RPMI7951 (cell line): ENCODE measurements at places on chromosomes 16 and 17. TPM values are rescaled to one million over a fixed set of nuclear protein-coding genes. Genes with fewer than 3 reads are reported as not detected.
A peak's percentile ranks its signal among the peaks of the same experiment; 100 is the strongest.

- no peak for DNase-seq
These were observed 11.1 kb downstream of the IL32 start for GRCh38 chr16:3076577-3076976.

DNA sequence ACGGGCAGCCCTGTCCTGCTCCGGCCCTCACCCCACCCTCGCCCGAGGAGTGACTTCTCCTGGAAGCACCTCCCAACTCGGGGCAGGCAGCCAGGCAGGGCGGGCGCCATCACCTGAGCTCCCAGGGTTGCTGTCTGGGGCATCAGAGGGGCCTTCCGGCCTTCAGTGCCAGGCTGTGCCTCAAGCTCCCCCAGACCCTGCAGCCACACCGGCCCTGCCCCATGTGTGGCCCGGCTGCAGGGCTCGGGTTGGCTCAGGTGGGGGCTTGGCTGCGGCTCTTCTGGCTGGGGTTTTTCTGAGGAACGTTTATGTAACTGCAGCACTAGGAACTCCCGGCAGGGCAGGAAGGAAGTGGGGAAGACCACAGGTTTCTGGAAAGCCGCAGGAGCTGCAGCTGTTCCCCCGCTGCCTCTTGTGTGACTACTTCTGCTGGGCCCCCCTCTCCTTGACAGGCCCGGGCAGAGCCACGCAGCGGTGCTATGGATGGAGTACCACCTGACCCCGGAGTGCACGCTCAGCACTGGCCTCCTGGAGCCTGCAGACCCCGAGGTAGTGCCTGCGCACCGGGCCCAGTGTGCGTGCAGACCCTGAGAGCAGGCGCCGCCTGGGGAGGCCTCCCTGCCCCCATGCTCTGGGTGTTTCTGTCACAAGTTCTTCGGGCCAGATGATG lies 45.6 kb downstream of the PRMT7 start:
- DNase-seq, result no peak

The COTL1 gene
- total RNA-seq, result 168 and 172 TPM in 2 replicates

DNA sequence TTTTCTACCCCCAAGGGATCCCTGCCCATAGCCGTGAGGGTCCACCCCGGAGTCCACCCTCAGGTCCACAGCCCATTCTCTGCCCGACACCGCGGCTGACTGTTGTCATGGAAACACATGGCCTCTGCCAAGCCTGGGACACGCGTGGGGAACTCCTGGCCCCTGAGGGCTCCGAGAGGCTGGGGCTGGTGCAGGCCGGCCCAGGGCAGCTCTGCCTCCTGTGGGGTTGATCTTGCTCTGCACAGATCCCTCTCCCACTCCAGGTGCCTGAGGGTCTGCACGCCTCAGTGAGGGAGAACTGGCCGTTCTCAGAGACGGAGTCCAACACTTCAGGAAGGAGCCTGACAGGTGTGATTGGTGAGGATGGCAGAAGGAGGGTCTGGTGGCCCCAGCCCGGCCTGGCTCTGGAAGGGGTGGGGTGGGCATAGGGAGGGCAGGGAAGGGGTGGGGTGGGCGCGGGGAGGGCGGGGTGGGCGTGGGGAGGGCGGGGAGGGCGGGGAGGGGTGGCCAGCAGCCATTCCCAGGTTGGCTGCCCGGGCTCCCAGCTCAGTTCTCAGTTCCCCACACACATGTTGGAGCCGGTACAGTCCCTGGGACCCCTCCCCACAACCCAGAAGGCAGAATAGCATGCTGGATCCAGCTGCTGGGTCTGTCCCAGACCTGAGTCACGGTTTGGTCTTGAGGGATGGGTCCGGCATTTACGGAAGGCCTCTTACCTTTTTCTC lies 6.4 kb downstream of the MRPL28 start:
- no peak for DNase-seq

- DNase-seq, result no peak
These were observed 277.2 kb upstream of the RBFOX1 start for GRCh38 chr16:7055443-7055842.

DNA sequence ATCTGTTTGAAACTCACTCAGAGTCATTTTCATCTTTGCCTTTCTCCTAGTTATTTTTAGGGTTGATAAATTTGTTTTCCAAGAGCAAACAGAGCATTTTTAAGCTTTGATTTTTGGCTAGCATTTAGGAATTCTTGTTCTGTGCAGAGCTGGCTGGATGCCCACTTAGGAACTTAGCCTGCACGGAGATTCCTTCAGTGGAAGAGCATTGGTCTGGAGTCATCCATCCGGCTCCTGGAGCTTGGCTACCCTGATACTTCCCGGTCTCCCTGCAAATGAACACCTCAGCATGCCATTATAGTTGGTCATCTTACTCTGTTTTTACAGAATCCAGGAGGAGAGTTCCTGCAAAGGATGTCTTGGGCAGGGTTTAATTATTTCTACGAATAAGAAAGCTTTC lies 57.1 kb downstream of the SPECC1 start:
- DNase-seq, result peak; percentile 75

GRCh38 chr17:21293831-21294210 lies 9.3 kb downstream of the MAP2K3 start:
- no peak for DNase-seq

The TBC1D28 gene
- not detected in 2 replicates for total RNA-seq

GRCh38 chr17:76388966-76389888 lies 4.8 kb downstream of the SPHK1 start:
- DNase-seq, result no peak

GRCh38 chr17:35289222-35289621 lies 46.4 kb downstream of the SLFN5 start:
- DNase-seq, result no peak

DNA sequence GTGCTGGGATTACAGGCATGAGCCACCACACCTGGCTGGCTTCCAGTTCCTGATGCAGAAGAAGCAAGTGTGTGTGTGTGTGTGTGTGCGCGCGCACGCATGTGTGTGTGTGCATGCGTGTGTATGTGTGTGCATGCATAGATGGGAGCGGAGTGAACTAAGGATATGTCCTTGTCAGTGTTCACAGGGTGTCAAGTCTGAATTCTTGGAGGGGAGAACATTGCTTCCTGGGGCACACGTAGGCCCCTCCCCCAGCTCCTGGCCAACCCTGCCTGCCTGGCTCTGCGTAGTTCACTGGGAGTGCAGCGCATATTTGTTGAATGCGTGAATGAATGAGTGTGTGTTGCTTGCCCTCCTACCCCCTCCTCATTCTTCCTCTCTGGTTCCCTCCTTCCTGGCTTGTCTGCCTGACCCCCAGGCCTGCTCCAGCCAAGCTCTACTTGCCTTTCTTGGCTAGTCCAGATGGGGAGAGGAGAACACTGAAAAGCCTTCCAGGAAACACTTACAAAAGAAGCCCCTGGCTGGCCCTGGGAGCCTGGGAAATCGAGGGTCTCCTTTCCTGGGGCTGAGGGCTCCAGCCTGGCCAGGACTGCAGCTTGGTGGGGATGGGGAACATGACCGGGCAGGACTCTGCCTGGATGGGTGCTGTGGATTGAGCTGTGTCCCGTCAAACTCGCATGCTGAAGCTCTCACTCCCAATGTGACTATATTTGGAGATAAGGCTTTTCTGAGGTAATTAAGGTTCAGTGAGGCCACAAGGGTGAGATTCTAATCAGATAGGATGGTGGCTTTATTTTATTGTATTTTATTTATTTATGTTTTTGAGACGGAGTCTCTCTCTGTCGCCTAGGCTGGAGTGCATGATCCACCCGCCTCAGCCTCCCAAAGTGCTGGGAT lies 27.9 kb downstream of the IGFBP4 start:
- no peak for DNase-seq

DNA sequence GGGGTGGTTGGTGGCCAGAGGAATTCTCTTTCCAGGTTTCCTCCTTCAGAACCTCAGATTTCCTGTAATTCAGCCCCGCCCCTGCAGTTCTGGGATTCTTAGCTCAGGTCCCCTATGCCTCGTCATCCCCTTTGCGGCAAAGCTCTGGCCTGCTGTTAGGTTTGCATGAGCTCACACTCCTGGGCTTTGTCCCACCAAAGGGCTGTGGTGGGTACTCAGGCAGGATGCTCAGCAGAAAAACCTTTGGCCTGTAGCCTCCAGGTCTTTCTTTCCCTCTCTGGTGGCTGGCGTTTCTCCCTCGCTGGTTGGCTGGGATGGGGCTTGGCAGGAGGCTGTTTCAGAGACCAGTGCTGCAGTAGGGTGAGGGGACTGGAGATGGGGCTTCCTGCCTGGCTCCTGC lies 9.6 kb upstream of the PLEKHG4 start:
- DNase-seq, result no peak

DNA sequence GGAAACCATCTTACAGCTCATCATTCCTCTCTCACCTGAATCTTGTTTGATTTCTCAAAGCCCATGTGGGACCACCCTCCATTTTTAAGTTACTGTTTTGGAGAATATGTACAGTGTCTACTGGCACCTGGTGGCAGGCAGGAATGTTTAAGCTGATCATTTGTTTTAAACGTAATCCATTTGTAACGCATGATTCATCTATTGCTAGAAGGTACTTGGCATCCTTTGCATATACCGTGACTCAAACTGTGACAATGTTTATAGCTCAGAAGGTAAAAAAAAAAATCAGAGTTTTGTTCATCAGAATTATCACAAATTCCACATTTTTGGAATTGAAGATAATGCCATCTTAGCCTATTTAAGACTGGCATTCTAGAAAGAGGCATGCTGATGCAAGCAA lies 1007.5 kb upstream of the EEF2KMT start:
- DNase-seq, result peak; percentile 73

- no peak for DNase-seq
These were observed 60.6 kb downstream of the C17orf67 start for GRCh38 chr17:56773124-56773523.

The NFAT5 gene
- 10.7 and 11.9 TPM in 2 replicates for total RNA-seq

DNA sequence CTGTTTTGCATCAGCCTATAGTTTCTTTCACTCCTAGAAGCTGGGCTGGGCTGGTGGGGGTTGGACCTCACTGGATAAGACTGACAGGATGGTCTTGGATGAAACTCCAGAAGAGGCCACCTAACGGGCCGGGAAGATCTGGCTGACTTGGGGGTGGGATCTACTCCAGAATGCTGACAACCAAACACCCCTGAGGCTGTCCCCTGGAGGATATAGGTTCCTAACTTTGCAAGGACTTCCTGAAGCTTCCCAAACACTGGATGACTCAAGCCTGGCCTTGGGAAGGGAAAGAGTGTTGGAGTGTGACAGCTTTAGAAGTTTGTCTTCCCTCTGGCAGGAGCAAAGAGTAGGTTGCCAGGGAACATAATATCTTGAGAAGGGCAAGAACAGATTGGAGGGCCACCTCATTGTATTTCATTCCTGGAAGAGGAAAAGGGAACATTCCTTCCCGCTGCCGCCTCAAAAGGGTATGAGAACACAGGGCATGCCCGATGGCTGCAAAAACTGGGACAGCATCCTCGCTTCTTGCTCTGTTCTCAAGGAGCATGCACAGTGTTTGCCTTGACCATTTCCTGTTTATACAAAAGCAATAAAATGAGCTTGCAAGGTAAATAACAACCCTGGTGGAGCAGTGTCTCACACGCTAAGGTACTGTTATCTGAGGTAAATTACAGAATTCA lies 6.8 kb upstream of the CYB5B start:
- DNase-seq, result peak; percentile 90

GRCh38 chr17:41739661-41740352 lies 5.4 kb upstream of the HAP1 start:
- DNase-seq, result no peak

- no peak for DNase-seq
These were observed 33.7 kb downstream of the LITAFD start for GRCh38 chr16:8915722-8916301.

DNA sequence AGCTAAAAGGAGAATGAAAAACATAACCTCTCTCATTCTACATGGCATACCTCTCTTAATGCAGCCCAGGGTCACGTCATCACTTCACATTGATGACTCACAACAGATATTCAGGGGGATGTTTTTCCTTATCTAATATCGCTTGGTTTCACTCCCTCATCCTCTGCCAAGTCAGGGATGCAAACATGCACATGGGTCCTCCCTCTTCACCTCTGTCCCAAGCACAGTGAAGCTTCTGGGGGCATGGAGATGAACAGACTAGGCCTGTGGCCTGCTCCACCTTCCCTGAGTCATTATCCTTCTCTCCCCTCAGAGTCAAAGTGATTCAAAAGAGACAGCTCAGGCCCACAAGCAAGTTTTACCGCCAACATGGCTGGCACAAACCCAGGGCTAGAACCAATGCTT lies 2.3 kb upstream of the MT2A start:
- DNase-seq, result peak; percentile 95

DNA sequence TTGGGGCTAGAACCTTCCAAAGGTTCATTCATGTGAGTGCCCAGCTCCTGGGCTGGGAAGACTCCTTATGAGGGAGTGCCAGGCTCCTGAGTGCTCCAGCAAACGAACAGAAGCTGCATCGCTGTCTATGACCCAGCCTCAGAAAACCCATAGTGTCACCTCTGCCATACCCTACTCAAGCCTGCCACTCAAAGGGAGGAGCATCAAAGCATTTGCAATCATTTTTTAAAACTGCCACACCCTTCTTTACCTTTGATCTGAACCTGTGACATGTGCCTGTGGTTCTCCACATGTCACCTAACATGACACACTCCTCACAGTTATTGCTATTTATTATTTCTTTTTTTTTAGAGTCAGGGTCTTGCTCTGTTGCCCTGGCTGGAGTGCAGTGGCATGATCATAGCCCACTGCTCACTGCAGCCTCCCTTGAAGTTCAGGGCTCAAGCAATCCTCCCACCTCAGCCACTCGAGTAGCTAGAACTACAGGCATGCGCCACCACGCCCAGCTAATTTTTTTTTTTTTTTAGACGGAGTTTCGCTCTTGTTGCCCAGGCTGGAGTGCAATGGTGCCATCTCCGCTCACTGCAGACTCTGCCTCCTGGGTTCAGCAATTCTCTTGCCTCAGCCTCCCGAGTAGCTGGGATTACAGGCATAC lies 7.3 kb upstream of the KDM8 start:
- DNase-seq, result no peak

- DNase-seq, result no peak
These were observed 1100.6 kb upstream of the RBFOX1 start for GRCh38 chr16:6232056-6232455.

DNA sequence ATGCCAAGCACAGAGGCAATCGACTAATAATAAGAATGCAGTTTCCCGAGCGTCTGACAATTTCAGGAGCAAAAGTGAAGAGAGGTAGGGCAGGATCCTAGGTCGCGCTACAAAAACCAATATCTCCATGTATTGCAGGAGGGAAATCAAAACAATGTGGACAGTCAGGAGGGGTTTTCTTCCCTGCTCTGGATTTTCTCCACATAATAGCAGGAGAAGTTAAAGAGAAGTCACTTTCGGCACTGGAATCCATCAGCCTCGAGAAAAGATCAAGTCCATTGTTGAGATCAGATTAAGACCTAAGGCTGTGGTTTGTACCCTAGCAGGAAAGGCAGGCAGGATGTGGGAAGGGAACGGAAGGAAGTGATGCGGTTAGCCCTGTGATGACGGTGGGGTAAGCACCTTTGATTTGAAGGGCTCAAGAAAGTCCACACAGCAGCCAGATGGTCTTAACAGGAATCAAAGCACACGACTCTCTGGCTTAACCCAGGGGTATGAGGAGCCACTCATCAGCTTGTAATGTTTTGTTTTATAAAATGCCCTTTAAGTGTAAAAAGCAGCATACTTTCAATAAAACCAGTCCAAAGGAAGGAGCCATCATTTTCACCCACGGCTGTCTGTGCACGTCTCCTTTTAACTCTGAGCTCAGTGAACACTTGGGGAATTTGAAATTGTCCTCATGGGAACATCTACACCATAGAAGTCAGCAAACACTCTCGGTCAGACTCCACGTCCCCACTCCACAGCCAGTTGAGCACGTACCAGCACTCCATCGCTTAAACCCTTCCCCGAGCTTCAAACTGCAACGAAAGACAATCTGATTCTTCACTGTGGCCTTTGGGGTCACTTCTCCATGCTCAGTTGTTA lies 15.8 kb upstream of the AKTIP start:
- DNase-seq, result peak; percentile 92
